Muscle of leg (tissue), 16 donors: ENCODE measurements at places on chromosomes 16 and 17.

DNA sequence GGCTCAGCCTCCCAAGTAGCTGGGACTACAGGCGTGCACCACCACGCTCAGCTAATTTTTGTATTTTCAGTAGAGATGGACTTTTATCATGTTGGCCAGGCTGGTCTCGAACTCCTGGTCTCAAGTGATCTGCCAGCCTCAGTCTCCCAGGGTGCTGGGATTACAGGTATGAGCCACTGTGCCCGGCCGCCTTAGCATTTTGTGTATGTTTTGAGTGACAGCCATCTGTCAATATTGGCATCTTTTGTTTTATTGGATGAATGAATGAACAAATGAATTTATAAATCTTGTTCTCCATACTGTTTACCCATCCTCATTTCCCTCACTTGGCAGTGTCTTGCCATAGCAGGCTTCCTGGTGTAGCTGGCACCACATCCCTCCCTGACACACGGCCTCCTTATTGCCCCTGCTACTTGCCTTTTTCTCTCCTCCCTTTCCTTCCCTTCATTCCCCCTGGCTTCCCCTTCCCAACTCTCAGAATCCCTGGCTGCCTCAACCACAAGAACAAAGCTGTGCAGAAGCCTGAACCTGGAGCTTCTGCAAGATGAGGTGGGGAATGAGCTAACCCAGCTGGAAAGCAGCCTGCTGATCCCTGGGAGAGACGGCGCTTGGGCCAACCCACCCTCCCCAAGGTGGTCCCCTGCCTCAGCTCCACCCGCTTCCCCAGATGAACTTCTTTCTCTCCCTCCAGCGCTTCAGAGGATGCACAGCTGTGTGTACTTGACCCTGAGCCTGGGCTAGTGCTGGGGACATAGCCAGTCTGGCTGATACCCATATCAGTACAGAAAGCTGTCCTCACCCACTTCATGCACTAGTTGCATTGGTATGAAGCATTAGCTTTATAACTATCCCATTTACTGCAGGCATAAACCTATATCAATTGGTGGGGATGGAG is 34.3 kb downstream of the WNT9B start:
- no peak for DNase-seq

- DNase-seq: peak; percentile 93
Measured at GRCh38 chr17:17781591-17782496, 54.9 kb downstream of the SREBF1 start.

DNA sequence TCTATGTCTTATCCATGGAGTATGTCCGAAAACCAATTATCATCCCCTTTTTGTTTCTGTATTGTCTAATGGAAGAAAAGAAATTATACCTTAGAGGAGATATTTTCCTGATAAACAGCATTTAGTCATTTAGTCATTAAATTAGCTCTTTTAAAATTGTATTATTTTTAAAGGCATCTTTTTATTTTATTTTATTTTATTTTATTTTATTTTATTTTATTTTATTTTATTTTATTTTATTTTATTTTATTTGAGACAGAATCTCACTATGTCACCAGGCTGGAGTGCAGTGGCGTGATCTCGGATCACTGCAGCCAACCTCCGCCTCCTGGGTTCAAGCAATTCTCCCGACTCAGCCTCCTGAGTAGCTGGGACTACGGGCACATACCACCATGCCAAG is 559.1 kb downstream of the CDH13 start:
- no peak for DNase-seq

GRCh38 chr16:66488505-66488904 is 61.4 kb downstream of the BEAN1 start:
- DNase-seq: no peak

- no peak for DNase-seq
Measured at GRCh38 chr16:7765079-7765550, 432.5 kb downstream of the RBFOX1 start.

DNA sequence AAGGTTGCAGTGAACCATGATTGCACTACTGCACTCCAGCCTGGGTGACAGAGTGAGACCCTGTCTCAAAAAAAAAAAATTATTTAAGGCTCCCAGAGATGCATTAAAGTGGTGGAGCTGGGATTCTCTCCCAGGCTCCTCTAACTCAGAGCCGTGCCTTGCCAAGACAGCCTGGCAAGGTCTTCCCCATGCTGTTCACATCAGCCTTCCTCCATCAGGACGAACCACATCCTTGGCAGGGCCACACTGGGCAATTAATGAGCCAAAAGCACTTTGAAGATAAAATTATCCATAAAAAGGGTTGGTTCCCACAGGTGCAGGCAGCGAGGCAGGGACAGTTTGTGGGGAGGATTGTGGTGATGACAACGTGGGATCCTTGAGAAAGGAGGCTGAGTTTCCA is 19.8 kb upstream of the BBS2 start:
- no peak for DNase-seq

- DNase-seq: no peak
Measured at GRCh38 chr16:84041881-84042280, 714 bp downstream of the SLC38A8 start.

DNA sequence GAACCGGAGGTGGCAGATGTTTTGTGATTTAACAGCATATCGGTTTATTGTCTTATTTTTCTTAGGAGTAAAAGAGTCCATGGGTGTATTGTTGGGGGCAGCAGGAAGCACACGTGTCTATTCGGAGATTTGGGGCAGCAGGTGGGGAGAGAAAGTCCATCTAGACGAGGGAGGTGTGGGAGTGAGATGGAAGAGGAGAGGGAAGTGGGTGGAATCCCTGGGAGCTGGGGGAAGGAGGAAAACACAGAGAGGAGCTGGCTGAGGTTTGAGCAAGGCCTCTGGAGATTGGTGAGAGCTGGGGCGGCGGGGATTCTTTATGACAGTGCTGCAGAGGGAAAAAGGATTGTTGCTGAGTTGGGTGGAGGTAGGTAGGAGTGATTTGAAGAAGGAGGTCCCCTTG is 72.1 kb downstream of the PRKCB start:
- DNase-seq: no peak

- DNase-seq: no peak
Measured at GRCh38 chr17:48609033-48609432, 1.8 kb downstream of the HOXB7 start.

- peak; percentile 57 for DNase-seq
Measured at GRCh38 chr17:18191236-18191667, 7.6 kb downstream of the ALKBH5 start.

DNA sequence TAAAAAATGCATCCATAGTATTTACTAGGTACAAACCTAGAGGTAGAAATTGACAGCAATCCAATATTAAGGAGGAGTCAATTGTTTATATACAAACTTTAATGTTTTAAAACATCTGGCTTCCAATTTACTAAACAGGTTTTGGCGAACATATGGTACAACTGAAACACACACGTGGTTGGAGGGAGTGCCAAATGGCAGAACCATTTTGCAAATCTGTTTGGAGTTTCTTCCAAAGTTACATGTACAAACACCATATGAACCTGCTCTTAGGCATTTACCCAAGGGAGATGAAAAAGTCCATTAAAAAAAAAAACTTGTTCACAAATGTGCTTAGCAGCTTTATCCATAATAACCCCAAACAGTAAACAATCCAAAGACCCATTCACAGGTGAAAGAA is 159.8 kb upstream of the MYOCD start:
- no peak for DNase-seq

GRCh38 chr17:48663134-48663924 is 37.2 kb upstream of the HOXB9 start:
- no peak for DNase-seq

DNA sequence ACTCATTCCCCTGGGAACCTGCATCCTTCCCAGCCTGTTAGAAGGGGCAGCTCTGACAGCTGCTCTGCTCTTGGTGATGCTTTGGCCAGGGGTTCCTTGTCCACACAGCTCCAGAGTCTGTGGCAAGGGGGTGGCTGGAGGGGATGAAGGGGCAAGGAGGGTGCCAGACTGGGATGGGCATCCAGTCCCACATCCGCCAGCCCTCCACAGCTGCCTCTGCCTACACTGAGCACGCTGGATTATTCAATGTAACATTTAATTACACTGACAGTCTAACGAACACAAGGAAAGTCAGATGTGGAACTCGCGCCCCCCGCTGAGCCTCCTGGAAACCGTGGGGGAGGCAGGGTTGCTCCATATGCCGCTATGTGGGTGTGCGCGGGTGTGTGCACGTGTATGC is 101.1 kb downstream of the C16orf78 start:
- no peak for DNase-seq

- no peak for DNase-seq
Measured at GRCh38 chr17:16981928-16982327, 10.0 kb upstream of the TNFRSF13B start.

GRCh38 chr17:44112284-44113280 is 10.9 kb downstream of the HDAC5 start:
- peak; percentile 84 for DNase-seq

DNA sequence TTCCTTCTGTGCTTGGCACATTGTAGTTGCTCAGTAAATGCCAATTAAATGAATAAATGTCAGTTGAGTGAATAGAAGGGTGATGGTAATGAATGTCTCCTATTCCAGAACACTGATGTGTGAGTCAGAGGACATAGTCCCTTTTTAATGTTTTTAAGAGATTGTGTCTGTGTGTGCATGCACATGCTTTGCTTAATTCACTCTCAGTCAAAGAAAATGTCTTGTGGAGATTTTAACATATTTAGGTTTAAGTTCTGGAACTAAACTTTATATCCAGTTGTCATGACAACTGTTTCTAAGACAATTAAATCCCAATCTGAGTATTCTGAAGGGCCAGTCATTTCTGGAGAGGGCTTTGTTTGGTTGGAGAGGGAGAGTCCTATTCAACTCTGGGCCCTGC is 255.3 kb upstream of the CDH11 start:
- DNase-seq: peak; percentile 31
